ENCODE measurements at places on chromosomes 12 and 14.

DNA sequence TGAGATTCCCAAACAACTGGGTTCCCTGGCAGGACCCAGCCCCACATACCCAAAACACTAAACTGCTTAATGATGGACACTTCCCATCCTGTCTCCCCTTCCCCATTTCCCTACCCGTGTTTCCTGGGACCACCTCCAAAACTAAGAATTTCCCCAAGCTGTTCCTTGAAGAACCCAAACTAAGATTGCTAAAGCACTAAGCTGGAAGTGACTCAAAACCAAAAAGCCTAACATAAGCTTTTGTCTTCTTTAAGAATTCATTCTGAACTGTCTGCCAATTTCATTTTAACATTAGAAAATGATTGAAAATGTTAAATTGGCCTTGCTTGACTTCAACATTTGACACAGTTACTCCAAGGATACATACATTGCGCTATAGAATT, 29.5 kb upstream of the STAB2 start:
- no peak for DNase-seq

- DNase-seq = no peak
Measured at GRCh38 chr12:74292351-74293194, 245.1 kb upstream of the ATXN7L3B start.

GRCh38 chr14:74975059-74975810, 19.8 kb upstream of the PGF start:
- no peak for DNase-seq

DNA sequence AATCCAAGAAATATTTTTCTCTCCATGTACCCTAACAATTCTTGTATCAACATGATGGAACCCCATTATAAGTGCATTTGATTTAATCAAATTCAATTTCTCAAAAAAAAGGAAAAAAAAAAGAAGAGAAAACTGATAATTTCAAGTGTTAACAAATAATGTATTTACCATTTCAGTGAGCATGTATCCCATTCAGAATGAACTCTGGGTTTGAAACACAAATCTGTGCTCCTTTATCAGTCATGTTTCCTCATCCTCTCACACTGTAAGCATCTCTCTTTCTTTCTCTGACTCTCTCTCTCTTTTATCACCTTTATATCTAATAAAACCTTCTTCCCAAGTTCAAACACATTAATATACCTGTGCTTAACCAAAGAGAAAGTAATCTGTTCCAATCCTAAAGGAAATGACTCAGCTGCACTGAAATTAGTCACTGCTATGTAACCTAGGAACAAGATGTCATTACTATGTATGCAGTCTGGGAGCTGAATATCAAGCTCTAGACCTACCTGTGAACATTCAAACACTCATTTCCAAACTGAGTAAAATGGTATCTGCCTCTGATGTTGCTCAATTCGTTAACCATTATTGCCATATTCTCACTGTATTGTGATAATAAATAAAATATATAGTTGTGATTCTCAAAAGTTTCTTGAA, 135.0 kb upstream of the LRIG3 start:
- DNase-seq = peak; percentile 51

GRCh38 chr12:53625373-53625945, 723 bp downstream of the ATF7 start:
- no peak for DNase-seq

DNA sequence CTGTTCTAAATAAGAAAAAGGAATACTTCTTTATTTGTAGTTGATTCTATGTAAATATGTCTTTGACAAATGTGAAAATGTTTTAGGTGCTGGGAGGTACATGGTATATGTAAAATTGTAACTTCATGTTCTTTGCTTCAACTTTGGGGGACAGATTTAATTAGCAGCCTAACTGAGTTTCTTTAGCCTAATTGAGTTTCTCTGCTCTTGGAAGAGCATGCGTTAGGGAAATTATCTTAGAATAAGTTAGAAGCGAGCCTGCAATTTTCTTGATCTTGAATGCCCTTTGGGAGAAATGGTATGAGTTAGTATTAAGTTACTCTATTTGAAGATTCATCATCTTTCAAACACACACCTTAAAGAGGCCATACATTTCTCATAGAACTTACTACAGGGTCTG, 194.3 kb downstream of the AEBP2 start:
- DNase-seq = no peak

DNA sequence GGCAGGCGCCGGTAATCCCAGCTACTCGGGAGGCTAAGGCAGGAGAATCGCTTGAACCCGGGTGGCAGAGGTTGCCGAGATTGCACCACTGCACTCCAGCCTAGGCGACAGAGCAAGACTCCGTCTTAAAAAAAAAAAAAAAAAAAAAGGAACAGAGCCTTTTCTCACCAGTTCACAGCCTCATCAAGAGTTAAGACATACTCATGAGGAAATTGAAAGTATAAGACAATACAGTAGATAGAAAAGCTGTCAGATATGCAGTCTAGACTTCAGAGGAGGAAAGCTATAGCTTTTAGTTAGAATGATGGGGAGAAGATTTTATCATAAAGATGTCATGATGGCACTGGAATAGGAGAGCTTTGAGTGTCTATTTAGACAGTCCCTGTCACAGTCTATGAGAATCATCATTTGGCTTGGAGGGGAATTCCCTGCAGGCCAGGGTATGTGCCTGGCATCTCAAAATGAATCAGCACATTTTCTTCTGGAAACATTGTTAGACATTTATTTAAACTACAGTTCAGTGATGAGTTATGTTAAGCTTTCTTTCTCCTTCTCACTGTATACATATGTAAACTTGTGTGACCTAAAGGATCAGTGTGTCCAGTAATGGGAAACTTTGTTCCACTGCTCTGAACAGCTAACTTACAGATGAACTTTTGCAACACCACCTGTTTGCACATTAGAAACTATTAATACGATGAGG, 2.9 kb upstream of the RAB35 start:
- no peak for DNase-seq

GRCh38 chr14:50230701-50231474, 490 bp downstream of the SOS2 start:
- DNase-seq = peak; percentile 31

DNA sequence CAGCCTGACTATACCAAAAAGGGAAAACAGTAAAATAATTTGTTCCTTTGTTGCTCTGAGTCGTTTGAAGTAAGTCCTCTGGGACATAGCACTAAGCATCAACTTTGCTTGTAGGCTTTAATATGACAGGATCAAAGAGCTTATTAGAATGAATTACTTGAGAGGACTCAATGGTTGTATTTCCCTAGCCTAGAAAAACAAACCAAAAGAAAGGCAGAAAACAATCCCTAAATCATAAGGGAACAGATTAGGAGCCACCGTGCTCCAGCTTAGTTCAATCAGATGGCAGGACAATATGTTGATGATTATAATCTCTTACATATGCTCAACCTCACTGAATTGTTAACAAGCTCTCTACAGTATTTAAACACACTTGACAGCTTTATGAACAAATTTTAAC, 988.4 kb downstream of the FLRT2 start:
- DNase-seq = no peak

DNA sequence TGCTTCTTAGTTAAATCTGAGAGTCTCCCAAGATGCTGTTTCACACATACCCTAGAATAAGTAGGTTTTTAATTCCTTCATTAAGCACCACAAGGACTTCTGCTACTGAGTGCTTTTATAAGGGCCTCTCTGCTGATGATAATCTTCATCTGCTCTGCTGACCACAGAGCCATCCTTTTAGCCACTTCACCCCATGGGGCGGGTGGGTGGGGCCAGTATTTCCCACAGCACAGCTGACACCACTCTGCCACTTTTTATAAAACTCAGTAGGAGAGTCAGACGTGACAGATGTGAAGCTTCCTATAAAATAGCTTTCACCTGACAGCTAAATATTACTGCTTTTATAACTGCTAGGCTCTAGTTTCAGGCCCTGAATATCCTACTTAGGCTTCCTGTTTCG, 20.3 kb downstream of the FCF1 start:
- no peak for DNase-seq

DNA sequence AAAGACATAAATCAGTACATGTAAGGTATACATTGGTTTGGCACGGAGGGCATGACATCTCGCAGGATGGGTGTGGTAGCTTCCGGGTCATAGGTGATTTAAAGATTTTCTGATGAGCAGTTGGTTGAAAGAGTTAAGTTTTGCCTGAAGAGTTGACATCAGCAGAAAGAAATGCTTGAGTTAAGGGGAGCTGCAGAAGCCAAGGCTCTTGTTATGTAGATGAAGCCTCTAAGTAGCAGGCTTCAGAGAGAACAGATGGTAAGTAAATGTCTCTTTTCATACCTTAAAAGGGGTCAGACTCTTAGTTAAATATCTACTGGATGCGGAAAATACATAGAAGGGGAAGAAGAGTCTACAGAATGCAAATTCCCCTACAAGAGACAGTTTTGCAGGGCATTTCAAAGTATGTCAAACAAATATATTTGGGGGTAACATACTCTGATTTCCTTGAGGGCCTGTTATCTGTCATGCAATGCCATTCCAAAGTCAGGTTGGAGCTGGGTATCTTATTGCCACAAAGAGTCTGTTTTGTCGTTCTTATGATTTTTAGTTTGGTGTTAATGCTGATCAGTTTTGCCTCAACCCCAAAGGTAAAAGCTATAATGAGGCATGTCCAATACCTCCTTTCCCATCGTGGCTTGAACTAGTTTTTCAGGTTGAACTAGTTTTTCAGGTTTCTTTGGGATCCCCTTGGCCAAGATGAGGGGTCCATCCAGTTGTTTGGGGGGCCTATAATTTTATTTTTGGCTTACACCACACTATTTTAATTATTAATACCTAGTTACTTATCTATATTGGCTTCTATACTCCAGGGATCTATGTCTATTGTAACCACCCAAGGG, 67.0 kb downstream of the PTHLH start:
- DNase-seq = no peak

DNA sequence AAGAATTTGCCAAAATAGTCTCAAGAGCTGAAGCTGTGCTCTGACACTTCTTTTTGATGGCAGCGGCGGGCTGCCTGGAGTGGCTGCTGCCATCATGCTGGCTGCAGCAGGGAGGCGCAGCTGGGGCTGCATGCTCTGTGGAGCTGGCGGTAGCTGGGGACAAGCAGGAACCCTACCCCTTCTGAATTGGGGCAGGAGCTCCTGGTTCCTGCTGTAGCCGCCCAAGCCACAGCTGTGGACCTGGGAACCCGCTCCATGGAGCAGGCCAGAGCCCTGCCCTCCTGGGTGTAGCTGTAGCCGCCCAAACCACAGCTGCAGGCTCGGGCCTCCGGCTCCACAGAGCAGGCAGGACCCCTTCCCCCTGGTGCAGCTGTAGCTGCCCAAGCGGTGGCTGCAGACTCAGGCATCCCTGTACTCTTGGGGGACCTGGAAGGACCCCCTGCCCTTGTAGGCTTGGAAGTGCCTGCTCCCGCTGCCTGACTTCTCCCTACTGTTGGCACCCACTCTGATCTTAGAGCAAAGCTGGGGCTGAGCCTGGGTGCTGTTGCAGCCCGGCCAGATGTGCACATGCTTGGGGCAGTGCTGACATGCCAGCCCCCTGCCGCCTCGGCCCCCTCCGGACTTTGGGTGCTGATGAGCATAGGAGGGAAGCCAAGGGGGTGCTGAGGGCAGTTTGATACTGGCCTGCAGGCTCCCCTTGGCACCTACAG, 33.3 kb downstream of the APAF1 start:
- DNase-seq = no peak

DNA sequence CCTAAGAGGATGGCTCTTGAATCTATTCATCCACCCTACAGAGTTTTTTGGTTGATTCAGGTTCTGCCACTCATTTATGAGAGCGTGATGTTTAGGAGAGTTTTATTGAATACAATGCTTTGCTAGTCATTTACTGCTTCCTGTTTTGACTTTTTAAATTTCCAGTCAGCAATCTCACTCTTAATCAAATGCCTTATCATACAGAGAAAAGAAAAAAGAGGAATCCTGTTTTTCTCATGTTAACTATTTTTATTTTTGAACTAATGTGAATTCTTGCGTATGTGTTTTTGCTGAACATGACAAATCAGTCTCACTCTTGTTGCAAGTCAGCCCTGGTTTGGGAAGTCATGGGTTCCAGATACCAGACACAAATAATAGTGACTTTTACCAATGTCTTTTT, 22.1 kb upstream of the LGMN start:
- no peak for DNase-seq

- DNase-seq = no peak
Measured at GRCh38 chr12:83996671-83997070, 915.9 kb downstream of the SLC6A15 start.

- DNase-seq = no peak
Measured at GRCh38 chr12:15165012-15165659, 56.1 kb downstream of the RERG start.

DNA sequence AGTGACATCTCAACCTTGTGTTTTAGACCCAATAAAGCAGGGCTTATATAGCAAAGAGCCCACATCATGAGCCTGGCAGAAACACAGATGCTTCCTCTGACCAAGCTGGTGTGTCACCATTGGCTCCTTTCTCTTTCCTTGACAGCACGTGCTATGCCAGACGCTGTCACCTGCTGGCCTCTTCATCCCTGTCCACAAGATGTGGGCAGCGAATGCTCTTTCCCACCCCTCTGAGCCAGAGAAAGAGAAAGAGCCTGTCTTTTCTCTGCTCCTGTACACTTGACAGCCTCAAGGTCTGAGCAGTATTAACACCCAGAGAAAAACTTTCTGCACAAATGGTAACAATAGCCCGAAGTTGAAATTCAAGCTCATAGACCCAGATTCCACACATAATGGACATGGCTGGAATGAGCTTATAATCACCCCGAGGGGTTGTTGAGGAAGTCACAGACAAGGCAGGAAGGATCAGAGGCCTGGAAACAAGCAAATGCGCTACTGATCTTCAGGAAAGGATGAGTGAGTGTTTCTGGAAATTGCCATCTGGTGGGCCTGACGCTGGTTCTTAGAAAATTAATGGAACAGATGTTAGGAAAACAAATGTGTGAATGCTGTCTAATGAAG, 8.9 kb downstream of the TGFB3 start:
- DNase-seq = no peak

GRCh38 chr14:73785834-73786635, 65.6 kb upstream of the PTGR2 start:
- DNase-seq = peak; percentile 86

GRCh38 chr14:77181603-77182437, at the start of gene TMEM63C:
TSS of gene TMEM63C (plus strand) at chr14:77181798. CDS start at chr14:77218814, 37,016 bp downstream.
- DNase-seq = no peak

DNA sequence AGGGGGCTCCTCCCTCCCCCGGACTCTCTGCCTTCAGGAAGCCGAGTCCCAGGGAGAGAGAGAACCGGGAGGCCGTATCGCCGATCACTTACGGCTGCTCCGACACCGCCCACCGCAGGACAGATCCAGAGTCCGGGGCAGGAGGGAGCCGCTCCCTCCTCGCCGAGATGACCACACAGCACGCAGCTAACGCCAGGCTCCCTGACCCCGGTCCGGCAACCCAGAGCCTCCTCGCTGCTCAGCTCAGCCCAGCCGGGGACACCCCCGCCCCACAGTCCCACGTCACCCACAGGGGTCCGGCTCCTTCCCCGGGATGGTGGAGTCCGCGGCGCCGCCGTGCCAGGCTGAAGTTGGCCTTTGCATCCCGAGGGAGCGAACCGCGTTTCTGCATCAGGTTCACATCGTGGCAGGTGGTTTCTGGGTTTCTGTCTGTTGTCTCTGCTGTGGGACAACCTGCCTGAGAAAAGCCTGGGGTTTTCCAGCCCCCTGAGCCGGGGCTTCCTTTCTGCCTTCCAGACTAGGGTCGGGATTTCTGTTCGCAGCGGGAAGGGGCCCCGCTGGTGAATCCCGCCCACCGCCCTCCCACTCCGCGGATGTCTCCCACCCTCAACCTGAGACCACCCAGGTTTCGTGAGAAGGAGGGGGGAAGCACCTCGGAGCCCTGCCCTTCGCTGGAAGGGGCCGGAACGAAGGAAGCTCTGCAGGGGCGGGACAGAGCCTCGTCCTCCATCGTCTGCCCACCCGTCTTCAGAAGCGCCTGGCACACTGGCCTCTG, 61.2 kb downstream of the NOC4L start:
- no peak for DNase-seq
